ENCODE measurements at places on chromosomes 5 and 9. TPM values are rescaled to one million over a fixed set of nuclear protein-coding genes. Genes with fewer than 3 reads are reported as not detected.

The TGFBI gene
- 96.4 TPM for total RNA-seq

The PCDHB5 gene
- total RNA-seq, result 4.8 TPM

GRCh38 chr9:36762958-36763357, 190.3 kb downstream of the MELK start:
- no peak for DNase-seq

The PDZD2 gene
- 56.3 TPM for total RNA-seq

GRCh38 chr9:127314911-127315310, 50.3 kb downstream of the GARNL3 start:
- DNase-seq, result no peak

GRCh38 chr9:121359351-121360294, 10.4 kb downstream of the STOM start:
- no peak for DNase-seq

The SLC6A3 gene
- total RNA-seq, result 0.85 TPM

The LTC4S gene
- 25.3 TPM for total RNA-seq

DNA sequence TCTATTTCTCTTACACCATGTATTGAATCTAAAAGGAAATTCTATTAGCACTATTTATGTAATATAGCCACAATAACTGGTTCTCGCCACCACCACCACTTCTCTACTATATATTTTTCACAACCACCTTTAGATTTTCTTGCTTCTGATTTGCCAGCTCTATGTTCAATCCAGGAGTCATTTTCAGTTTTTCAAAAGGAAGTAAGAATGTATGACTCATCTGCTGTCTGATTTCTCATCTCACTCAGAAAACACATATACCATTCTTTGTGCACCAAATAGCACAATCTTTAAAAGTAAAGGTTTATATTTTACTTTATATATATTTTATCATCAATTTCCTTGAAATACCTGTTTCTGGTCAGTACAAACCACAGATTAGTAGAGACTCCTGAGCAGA, 1127.5 kb downstream of the TAF11L14 start:
- no peak for DNase-seq

DNA sequence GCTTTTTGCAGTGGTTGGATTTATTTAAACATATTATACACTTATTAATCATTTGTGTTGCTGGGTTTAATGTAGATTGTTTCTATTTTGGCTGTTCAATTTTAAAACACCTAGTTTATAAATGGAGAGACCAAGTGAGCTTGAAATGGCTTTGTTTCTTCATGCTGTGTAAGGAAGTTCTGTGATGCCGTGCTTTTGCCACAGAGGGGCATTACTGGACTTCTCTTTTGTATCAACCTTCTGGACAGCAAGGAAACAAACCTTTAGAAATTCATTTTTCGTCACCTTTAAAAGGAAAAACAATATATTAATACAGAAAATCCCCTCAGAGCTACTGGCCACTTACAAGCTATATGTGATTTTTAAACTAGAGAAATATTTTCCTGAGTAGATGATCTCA, 81.9 kb downstream of the DMRTA1 start:
- DNase-seq, result no peak

The PCDHGB3 gene
- total RNA-seq, result 7.9 TPM

GRCh38 chr9:34047864-34048726, 592 bp downstream of the UBAP2 start:
- DNase-seq, result peak; percentile 38

The GHR gene
- total RNA-seq, result 4.7 TPM

GRCh38 chr9:68949271-68950000, 64.5 kb downstream of the PRKACG start:
- DNase-seq, result no peak

The YIPF5 gene
- 51.9 TPM for total RNA-seq

- DNase-seq, result peak; percentile 81
Measured at GRCh38 chr5:171342362-171343111, 33.5 kb downstream of the TLX3 start.

DNA sequence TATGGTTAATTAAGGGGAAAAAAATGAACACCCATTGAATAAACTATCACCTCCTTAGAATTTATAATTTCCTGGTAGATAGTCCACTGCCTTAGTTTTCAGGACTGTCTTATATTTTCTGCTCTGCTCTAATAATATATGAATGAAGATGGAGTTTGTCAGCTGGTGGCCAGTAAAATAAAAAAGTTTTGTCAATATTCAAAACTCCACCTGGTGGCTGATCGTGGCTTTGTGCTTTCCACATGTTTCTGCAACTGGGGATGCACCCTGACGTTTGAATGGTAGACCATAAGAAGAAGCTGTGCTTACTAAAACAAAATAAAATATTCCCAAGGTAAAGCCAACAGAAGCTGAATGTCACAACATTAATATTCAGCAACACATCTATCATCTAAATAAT, 286.6 kb upstream of the IZUMO3 start:
- no peak for DNase-seq

DNA sequence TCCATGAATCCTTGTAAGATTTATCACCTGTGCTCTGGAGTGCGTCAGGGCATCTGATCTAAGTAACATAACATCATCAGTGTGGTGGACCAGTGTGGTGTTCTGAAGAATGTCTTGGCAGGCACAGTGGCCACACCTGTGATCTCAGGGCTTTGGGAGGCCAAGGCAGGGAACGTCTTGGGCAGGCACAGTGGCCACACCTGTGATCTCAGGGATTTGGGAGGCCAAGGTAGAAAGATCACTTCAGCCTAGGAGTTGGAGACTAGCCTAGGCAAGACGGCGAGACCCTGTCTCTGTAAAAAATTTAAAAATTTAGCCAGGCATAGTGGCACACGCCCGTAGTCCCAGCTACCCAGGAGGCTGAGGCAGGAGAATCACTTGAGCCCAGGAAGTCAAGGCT, 185.5 kb downstream of the CACNA1B start:
- DNase-seq, result no peak

GRCh38 chr5:109451146-109451545, 41.4 kb upstream of the PJA2 start:
- DNase-seq, result no peak

DNA sequence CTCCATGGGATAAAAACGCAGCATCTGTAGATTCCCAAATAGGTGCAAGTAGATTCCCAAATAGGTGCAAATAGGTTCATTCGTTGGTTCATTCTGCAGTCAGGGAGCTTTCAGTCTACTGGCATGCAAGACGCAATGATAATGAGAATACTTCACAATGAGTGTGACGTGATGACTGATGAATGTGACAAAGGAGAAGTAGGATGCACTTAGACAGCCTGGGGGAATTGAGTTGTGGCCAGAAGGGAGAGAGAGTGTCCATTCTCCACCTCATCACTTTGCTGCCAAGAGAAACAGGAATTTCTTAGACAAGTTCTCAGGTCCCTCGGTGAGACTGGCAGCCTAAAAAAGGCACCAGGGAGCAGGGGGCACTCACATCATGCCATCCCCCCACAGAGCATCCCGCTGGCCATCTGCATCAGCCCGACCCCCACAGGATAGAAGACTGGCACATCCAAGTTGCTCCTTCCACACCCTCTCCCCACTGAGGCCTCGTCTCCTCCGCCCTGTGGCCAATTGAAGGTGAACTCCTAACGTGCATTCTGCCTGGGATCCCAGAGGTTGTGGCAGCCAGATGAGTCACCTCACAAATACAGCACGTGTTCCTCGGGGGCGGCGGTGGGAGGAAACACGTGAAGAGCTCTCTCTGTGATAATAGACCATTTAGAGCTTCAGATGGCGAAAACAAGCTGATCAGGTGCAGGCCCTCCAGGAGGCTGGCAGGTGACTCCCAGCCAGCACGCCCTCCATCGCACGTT, 19.9 kb upstream of the KCNIP1 start:
- DNase-seq, result no peak

- DNase-seq, result no peak
Measured at GRCh38 chr9:120873512-120873911, 3.5 kb downstream of the PHF19 start.

Data from lung (tissue), 17 donors.